ENCODE measurements at places on chromosomes 3 and 15. TPM values are rescaled to one million over a fixed set of nuclear protein-coding genes. Genes with fewer than 3 reads are reported as not detected.

The KIAA1143 gene
- total RNA-seq = 32.4 TPM

GRCh38 chr15:62115847-62116246 lies 49.1 kb downstream of the C2CD4A start:
- DNase-seq = no peak

The SLC28A1 gene
- total RNA-seq = not detected

DNA sequence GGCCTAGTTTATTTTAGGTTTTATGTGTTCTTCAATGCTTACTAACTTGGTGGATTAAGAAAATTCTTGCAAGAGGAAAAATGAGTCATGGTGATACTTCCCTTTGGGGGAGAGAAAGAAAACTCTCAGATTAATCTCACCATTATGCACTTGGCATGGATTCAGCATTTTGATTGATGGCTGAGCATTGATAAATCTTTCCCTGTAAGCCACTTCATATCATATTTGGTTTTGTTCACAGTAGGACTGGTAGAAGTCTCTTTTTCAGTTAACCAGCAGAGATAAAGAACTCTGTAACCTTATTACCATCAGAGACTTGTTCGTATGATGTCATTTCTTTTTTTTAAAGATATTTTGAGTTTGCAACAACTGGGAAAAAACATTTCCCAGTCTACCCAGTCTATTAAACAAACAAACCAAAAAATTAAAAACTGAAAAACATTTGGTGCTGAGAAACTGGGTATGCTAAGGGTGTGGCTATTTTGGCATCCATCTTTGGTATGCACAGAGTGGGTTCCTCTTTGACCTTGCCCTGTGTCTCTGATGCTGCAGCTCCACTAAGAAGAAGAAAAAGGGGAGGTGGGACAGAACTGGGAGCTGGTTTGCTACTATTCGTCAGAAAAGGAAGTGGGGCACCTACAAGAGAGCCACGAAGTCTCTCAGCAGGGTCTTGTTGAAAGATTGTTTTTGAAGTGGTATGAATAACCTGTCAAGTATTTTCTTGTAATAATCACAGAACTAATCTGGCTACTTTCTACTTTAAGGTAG lies 17.2 kb downstream of the TMOD3 start:
- DNase-seq = no peak

All from B cell (primary cell).